ENCODE measurements at places on chromosomes 7 and 10.

DNA sequence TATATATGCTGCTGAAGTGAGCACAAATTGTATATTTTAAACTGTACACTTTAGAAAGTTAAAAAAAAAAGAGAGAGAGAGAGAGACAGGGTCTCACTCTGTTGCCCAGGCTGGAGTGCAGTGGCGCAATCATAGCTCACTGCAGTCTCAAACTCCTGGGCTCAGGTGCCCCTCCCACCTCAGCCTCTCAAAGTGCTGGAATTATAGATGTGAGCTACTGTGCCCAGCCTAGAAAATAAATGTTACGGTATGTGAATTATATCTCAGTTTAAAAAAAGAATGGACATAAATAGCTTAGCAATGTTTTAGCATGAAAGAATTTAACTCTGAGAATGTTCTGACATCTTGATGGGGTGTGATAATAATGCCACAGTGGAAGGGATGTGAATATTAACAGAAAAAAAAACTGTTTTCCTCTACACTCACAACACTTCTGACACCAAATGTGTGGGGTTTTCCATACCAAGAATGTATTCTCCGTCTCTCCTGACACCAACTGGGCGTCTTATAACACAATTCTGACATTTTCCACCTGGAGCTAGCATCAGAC, 162.1 kb downstream of the PLCE1 start:
- DNase-seq, result no peak

GRCh38 chr7:11060893-11061292, 87.2 kb downstream of the PHF14 start:
- no peak for DNase-seq

GRCh38 chr7:66308411-66308810, 103.3 kb downstream of the TPST1 start:
- no peak for DNase-seq

- no peak for DNase-seq
These were observed 56.0 kb upstream of the CYP2C18 start for GRCh38 chr10:94627511-94627910.

DNA sequence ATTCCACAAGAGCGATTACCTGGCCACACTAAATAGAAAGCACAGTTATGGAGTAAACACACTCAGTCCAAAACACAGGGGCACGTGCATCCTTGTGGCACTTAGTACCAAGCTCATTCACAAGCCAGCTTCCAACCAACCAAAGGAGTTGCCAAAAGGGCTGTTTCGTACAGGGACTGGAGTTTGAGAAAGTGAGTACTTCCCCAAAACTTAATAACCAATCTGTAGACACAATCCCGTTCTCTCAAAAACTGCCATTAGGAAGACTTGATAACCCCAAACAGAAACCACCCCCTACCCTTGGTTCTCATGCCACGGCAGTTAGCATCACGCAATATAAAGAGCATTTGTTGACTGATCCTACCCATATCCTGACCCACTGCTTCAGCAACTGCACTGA, 166.2 kb upstream of the ASAH2 start:
- DNase-seq, result no peak

DNA sequence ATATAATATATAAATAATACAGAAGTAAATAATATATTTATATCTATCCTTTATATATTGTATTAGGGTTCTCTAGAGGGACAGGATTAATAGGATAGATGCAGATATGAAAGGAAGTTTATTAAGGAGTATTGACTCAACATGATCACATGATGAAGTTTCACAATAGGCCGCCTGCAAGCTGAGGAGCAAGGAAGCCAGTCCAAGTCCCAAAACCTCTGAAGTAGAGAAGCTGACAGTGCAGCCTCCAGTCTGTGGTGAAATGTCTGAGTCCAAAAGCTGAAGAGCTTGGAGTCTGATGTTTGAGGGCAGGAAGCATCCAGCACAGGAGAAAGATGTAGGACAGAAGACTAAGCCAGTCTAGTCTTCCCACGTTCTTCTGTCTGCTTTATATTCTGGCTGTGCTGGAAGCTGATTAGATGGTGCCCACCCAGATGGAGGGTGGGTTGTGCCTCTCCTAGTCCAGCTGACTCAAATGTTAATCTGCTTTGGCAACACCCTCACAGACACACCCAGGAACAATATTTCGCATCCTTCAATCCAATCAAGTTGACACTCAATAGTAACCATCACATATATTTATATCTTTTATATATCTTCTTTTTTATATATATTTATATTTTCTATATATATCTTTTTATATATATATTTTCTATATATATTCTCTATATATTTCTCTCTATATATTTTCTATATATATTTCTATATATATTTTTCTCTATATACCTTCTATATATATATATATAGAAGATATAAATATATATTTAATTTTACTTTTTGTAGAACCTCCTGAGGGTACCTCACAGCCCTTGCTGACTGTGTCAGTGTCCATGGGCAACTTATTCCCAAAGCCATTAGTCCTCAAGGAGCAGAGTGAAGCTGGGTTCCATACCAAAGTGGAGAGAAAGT, 24.6 kb upstream of the AKR1B10 start:
- no peak for DNase-seq

DNA sequence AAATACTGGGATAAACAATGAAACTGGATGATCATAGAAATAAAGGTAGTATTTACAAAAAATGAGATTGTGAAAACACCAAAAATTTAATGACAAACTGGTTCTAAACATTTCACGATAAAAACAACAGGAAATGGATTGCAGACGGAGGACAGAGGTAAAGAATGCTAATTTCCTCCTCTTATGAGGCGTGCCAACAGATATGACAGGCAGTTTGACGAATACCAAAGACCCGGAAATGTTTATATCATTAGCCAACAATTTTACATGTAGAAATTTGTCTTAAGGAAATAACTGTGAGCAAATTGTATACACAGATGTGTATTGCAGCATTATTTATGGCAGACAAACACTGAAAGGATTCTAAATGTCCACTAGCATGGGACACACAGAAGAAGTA, 162.0 kb upstream of the MGMT start:
- no peak for DNase-seq

GRCh38 chr7:81074406-81074805, 155.6 kb upstream of the SEMA3C start:
- no peak for DNase-seq

GRCh38 chr7:116574025-116574822, 49.4 kb downstream of the CAV1 start:
- DNase-seq, result no peak

- no peak for DNase-seq
These were observed 84.3 kb downstream of the GALNT17 start for GRCh38 chr7:71216211-71216610.

GRCh38 chr10:131660427-131660826, 240.4 kb upstream of the PPP2R2D start:
- no peak for DNase-seq

GRCh38 chr7:121313793-121314676, 14.8 kb upstream of the WNT16 start:
- DNase-seq, result no peak

DNA sequence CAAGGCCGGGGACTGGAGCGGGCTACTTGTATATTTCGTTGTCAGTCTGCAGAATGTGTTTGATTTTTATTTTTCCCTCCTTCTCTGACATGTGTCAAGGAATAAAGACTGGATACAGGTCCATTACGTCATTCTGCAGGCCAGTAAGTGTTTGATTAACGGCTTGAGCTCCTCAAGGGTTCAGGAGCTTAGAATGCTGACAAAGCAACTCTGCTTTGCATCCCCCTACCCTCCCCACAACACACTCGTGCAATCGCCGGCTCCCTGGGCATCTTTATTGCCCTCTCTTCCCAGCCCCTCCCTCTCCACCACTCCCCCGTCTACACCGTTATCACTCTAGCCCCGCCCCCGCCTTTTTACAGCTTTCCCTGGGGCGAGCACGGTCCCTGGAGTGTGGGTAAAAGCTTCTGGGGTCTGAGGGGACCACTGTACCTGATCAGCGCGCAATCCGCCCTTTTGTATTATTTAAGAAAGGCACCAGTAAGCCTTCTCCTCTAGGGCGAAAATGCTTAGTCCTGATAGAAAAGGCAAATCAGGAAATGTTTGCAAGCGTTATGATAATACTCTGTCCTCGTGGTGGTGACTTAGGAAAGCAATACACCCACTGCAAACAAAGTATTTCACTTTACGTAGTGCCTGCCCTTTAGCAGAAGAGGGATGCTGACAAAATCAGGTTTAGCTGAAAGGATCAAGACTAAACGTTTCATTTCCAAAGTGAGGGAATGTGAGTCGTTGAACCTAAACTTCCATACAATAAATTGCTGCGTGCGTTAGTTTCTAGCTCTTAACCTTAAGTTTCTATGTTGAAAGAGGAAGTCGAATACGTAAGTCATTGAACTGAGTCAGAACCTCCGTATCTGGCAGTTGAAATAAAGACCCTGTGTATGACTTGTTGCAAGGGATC, 1.4 kb upstream of the CREB5 start:
- no peak for DNase-seq

DNA sequence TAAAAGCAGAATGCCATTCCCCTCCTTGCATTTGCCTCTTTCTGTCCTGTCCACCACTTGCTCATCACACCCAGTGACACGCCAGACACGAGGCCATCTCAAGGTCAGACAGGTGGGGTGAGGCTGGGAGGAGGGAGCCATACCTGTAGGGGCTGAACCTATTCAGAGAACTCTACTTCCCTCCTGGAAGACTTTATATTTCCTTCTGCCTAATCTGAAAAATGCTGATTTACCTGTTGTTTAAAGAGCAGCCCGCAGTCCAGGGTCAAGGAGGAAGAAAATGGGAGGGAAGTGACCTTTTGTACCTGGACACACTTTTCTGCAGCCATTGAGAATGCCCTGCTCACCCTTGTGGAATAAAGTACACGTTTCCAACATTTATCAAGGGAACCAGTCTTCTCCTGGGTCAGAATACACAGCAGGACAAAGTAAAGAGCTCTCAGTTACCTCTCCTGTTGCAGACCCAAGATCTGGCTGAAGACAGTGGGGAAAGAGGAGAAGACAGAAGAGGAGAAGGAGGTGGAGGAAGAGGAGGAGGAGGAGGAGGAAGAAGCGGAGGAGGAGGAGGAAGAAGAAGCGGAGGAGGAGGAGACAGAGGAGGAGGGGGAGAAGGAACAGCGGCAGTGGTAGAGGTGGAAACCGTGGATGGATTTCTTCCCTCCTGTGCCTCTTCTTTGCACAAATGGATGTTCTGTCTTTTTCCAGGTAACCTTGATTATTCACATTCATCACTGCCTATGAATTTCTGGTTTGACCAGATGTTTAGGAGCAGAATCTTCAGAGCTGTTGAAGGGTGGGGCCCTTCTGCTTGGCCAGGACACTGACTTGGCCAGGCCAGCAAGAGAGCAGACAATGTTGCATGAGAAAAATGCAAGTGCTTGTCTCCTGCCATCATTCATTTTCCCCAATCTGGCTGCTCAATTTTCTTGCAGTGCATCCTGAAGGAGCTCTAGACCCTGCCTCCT, 1.2 kb upstream of the BLNK start:
- no peak for DNase-seq

GRCh38 chr7:106126170-106126938, 14.2 kb upstream of the SYPL1 start:
- DNase-seq, result no peak

DNA sequence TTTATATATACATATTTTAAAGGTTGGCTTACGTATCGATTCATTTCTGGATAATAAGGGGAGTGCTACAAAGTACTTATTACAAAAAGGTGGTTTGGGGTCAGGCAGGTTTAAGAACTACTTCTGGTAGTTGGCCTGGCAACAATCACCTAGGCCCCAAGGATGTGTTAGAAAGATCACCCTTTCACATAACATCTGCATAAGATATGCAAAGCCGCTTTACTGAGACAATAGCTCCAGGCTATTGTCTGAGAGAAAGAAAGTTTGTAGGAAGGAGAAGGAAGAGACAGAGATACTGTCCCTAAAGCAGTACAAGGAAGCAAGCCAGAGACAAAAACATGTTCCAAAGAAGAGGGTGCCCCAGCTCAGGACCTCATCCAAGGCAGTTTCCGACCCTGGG, 6.2 kb downstream of the PAXIP1 start:
- no peak for DNase-seq

Data from retinal pigment epithelial cell (primary cell).